ENCODE measurements at places on chromosomes 3 and 15.

GRCh38 chr3:41464858-41465257 is 265.6 kb downstream of the CTNNB1 start:
- peak; percentile 81 for DNase-seq

DNA sequence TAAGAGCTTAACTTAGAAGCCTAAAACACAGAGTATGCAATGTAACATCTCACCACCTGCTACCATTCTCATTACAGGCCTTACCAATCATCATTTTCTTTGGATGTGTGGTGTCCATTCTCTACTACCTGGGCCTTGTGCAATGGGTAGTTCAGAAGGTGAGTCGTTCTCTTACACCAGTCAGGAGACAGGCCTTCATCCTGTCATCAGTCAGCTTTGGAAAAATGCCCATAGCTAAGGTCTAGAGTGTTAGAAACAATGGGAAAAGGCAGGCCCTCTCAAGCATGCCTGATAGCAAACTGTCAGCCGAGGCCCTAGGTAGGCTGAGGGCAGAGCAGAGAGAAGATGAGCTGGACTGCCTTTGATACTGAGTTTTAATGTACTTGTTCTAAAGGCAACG is 13.5 kb downstream of the SLC28A2 start:
- no peak for DNase-seq

DNA sequence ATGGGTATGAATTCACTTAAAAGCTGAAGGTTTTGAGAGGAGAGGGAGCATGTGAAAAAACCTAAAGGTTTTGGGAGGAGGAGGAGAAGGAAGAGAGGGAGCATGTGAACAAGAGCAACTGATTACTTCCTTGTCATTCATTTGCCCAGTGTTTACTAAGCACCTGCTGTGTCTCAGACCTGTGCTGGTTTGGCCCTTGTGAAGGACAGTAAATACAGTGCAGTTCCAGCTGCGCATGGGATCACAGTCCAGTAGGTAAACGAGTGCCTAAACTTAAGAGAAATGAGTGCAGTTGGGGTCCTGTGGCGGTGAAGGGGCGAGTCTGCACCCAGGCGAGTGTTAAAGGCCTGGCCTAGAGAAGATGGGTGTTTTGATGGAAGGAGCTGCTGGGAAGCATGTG is 38.6 kb downstream of the IGF1R start:
- DNase-seq: no peak

DNA sequence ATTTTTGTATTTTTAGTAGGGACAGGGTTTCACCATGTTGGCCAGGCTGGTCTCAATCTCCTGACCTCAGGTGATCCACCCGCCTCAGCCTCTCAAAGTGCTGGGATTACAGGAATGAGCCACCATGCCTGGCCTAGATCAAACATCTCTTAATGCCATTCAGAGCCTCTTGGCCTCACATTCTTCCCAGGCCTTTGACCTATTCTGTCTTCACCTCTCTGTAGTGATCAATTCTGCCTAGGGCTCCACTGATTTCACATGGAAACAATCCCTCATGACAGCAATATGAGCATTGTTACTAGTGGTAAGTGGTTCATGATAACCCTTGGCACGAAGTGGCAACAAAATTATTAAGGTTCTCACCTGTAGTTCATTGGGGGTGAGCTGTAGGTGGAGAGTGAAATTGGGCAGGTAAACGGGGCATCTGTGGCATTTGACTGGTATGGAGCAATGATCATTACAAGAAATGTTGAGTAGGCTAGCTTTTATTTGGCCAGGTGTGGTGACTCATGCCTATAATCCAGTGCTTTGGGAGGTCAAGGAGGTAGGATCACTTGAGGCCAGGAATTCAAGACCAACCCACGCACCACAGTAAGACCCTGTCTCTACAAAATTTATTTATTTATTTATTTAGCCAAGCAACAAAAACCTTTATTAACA is 4.8 kb upstream of the ARPIN start:
- no peak for DNase-seq

- no peak for DNase-seq
Observed at GRCh38 chr3:76582632-76583378, 457.1 kb upstream of the ROBO2 start.

DNA sequence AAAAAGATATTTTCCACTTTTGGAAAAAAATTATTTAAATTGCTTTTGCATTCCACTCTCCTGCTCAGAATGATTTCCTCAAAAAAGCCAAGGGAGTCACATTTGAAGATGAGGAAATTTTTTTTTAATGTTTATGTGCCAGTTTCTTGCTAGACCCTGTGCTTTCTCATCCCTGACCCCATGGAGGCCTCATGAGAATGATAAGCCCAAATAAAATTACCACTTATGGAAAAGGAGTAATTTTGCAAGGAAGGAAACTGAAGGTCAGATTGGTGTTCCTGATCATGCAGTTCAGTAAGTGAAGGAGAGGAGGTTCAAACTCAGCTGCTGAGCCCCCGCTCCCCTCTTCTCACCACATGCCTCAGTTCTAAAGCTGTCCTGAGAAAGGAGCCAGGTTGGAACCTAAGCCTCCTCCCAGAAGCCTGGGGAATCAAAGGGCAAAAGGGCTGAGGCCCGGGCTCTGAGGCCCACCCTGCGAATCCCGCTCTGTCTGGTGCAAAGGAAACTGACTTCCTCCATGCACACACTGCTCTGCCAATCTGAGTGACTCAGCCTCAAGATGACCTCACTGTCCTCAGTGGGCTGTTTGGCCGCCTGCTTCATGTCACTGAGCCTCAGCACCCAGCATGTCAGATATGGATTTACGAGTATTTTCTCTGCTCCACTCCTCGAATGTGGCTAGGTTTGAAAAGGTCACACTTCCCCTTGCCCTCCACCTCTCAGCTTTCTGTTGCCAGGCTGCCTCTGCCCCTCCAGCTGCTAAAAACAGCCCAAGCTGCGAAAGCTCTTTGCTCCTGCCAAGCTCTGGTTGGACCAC is 56.9 kb upstream of the FLNB start:
- DNase-seq: peak; percentile 93

DNA sequence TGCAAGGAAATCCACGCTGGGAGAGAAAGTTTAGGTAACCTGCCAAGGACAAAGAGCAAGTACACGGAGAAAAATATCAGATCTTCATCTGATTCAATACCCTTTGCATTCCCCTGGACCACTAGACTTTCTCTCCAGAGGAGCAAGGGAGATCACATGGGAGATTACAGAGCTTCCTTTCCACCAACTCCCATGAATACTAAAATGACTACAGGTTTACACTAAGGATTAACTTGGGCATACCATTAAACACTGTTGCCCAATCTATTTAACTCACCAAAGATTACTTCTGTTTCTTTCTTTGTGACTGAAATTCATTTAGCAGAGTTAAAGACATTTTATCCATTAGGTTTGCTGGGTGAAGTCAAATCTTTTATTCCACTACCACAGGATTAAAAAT is 71.2 kb downstream of the RYK start:
- peak; percentile 70 for DNase-seq

- no peak for DNase-seq
Observed at GRCh38 chr3:139414608-139415224, 25.3 kb upstream of the COPB2 start.

- peak; percentile 100 for DNase-seq
Observed at GRCh38 chr3:72938471-72939265, 50.8 kb downstream of the GXYLT2 start.

DNA sequence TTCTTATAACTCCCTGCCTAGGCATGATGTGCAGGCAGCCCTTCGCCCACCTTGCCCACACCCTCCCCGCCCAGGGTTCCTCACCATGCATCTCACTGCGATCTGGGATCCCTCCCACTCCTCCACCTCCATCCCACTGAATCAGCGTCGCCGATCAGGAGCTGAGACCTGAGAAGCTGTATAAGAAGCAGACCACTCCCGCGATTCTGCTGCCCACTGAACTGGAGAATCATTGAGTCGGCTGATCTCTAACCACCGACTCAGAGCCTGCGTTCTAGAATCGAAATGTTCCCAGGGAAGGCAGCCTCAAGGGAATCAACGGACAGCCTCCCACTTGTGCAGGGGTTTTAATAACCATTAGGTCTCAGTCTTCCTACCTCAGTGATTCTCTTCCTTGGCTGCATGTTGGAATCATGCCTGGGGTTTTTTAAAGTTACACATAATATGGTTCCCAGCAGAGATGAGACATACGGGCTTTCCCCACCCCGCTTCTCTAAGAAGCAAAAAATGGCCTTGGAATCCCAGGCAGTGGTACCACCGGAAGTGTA is 60.2 kb downstream of the TMEM44 start:
- DNase-seq: peak; percentile 47

- no peak for DNase-seq
Observed at GRCh38 chr3:42849017-42849416, 26.7 kb downstream of the CYP8B1 start.

DNA sequence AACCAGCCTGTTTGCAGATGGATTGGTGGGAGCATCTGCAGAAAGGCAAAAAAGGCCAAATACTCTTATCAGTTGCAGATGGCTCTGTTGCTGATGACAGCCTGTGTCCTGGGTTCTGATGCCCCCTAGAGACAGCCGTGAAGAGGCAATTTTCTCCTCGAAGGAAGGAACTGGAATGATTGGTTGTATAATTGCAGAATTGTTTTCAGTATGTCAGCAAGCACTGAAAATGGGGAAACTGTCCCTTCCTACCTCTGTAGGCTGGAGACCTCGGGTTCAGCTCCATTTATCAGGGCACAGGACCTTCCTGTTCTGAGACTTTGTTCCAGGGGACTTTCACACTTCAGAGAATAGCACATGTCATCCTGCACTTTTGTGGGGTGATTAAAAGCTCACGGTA is 103.0 kb downstream of the PGPEP1L start:
- peak; percentile 68 for DNase-seq

DNA sequence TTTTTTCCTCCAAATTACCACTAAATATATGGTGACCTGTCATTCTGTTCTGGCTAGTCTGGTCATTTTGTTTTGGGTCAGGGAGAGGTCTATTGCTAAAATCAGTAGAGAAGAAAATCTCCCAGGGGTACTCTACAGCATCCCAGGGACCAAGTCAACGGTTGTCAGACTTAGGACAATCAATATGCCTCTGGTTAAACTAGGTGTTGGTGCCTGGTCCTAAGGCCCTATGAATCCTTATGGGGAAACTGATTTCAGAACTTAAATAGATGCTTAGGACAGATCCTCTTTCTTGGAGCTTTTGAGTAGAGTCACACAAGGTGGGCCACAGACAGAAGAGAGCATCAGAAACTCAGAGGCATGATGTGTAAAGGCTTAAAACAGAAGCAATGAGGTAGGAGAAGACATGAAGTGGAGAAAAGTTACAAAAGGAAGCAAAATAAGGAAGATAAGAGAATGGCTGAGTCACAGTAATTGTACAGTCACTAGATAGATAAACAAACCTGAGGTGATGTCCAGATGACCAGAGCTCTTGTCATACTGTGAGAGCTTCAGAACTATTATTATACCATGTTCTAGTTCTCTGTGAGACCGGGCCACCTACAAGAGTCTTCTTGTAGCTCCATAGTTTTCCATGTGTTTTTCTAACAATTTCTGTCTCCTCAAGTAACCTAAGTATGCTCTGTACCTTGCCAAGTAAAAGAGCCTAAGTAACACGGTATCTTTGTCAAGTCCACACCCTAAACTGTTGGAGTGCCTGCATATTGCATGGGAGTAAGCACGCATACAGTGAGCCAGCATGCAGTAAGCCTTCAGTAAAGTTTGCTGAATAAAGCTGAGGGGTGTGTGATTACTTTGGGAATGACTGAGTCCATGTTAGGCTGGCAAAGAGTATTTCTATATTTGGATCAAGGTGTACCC is 44.6 kb upstream of the LEKR1 start:
- DNase-seq: peak; percentile 61

DNA sequence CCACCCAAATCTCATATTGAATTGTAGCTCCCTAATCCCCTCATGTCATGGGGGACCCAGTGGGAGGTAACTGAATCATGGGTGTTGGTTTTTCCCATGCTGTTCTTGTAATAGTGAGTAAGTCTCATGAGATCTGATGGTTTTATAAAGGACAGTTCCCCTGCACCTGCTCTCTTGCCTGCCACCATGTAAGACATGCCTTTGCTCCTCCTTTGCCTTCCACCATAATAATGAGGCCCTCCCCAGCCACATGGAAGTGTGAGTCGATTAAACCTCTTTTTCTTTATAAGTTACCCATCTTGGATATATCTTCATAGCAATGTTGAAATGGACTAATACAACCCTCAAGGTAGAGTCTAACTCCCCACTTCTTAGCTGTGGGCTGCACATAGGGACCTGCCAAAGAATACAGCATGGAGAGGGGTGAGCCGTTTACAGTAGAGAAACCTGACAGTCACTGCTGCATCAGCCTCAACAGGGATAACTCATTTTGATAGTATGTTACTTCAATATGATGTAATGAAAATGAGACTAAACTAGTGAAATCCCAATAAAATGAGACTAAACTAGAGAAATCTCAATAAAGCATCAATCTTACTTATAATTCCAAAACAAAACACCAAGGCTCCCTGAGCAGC is 117.3 kb downstream of the TNIK start:
- DNase-seq: no peak

GRCh38 chr3:7779331-7779730 is 722.3 kb upstream of the LMCD1 start:
- DNase-seq: peak; percentile 7

GRCh38 chr3:131140891-131141290 is 114.2 kb downstream of the NEK11 start:
- no peak for DNase-seq

GRCh38 chr15:75095594-75095993 is 72.2 kb downstream of the PPCDC start:
- DNase-seq: no peak

- peak; percentile 70 for DNase-seq
Observed at GRCh38 chr3:13495921-13496723, 16.0 kb downstream of the HDAC11 start.

GRCh38 chr3:171345107-171345843 is 114.9 kb downstream of the TNIK start:
- no peak for DNase-seq

- DNase-seq: no peak
Observed at GRCh38 chr15:89423981-89424380, 72.4 kb downstream of the RHCG start.

DNA sequence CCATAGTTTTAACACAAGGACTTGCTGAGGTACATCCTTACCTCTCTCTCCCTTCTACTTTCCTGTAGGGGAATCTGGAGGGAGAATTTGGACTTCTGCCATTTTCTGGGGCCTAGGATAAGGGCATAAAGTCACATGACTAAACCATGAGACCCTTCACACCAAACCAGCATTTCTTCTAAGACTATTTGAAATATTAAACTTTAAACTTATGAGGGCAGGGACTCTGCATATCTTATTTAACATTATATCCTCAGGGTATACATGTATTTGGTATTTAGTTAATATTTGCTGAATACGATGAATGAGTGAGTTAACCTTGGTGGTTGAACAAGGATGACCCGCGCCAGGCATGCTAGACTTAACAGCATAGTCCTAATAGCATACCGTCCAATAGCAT is 63.4 kb downstream of the USP13 start:
- peak; percentile 22 for DNase-seq

DNA sequence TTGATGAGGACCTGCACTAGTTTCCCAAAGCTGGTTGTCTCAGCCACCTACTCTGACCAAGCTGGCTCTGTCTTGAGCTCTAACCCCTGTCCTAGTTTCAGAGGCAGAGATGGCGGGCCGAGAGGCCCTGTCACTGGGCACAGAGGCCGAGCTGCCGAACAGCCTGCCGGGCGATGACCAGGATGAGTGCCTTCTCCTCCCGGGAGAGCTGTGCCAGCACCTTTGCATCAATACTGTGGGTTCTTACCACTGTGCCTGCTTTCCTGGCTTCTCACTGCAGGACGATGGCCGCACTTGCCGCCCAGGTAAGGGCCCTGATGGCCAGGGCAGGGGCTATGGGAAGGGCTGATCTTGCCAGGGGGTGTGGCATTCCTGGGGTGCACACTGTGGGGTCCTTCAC is 69.1 kb downstream of the FBLN2 start:
- no peak for DNase-seq

GRCh38 chr3:67381667-67382272 is 272.6 kb downstream of the SUCLG2 start:
- peak; percentile 35 for DNase-seq

GRCh38 chr3:143332026-143332425 is 212.5 kb downstream of the CHST2 start:
- no peak for DNase-seq

Measured in amniotic epithelial cell (primary cell).